Stimulated activated CD4-positive, alpha-beta T cell treated with anti-CD3 and anti-CD28 coated beads, TNF-alpha, amount 100 ng/mL, for 4 hours (primary cell): ENCODE measurements at places on chromosomes 2 and 18.

GRCh38 chr2:207772081-207772843 is 2.6 kb upstream of the FZD5 start:
- DNase-seq: peak; percentile 20

GRCh38 chr18:51072586-51073313 is 42.7 kb downstream of the SMAD4 start:
- DNase-seq: no peak

GRCh38 chr2:162676515-162676914 is 162.1 kb downstream of the KCNH7 start:
- DNase-seq: no peak

- DNase-seq: no peak
These were observed 39.0 kb downstream of the ARL5A start for GRCh38 chr2:151789055-151789834.

DNA sequence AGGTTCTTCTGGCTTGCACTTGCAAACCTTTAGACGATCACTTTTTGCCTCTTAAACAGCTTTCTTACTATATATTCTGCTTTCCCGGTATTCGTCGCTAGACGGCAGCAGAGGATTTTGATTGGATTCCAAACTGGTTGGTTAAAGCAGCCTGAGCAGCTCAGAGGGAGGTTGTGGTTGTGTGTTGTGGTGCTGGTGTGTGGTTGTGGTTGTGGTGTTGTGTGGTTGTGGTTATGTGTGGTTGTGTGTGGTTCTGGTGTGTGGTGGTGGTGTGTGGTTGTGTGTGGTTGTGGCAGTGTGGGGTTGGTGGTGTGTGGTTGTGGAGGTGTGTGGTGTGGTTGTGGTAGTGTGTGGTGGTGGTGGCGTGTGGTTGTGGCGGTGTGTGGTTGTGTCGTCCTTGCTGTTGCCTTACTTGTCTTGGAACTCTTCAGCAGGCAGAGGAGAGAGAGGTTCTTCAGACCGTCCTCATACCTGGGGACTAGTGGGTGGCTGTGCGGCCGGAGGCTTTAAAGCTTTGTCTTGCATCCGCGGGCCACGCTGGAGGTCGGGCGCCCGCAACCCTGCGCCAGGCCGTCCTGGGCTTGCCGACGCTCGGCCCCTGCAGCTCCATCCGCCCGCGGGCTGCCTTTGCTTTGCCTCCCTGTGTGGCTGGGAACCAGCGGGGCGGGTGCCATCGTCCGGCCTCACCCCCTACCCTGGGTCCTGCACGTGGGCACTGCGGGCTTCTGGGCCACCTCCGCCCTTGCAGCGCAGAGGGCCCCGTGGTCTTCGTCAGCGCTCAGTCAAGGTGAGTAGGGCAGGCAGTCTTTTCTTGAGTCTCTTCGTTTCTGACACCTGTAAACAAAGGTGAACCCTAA is 190.8 kb downstream of the ARHGAP28 start:
- no peak for DNase-seq

GRCh38 chr2:164920430-164920829 is 34.9 kb downstream of the SLC38A11 start:
- DNase-seq: no peak

- no peak for DNase-seq
These were observed 48.1 kb downstream of the MYOM1 start for GRCh38 chr18:3171631-3172030.

DNA sequence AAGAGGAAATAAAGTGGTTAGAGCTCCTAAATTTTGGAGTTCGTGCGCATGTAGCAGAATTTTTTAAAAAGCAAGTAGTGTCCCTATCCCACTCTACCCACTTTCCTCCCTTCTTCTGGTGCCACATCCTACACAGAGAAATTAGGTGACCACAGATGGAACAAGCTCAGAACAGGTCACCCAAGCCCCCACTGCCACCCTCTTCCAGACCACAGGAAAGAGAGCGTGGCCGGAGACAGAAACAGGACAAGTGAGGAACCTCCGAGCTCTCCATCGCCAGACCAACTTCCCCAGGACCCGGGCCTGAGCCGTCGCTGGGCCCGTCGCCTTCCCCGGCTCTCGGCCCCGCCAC is 433 bp downstream of the NPC1 start:
- no peak for DNase-seq

- no peak for DNase-seq
These were observed 1.8 kb downstream of the DTNB start for GRCh38 chr2:25671622-25672021.

GRCh38 chr2:126672980-126673605 is 17.1 kb downstream of the GYPC start:
- DNase-seq: no peak

DNA sequence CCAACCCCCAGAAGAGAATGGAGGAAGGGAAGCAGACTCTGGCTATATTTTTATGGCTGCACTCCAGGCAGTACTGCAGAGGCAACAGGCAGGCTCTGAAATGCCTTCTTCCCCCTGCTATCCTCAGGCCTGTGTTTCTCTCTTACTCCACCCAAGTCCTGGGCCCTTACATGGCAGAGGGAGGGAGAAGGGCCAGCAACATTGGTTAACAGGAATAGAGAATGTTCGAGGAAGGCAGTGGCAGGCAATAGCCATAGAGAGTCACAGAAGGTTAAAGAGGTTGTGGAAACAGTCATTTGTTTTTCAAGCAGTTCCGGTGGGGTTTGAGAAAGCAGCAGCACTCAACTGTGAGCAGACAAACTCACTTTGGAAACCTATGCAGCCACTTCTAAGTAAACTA is 15.1 kb upstream of the DARS1 start:
- no peak for DNase-seq

DNA sequence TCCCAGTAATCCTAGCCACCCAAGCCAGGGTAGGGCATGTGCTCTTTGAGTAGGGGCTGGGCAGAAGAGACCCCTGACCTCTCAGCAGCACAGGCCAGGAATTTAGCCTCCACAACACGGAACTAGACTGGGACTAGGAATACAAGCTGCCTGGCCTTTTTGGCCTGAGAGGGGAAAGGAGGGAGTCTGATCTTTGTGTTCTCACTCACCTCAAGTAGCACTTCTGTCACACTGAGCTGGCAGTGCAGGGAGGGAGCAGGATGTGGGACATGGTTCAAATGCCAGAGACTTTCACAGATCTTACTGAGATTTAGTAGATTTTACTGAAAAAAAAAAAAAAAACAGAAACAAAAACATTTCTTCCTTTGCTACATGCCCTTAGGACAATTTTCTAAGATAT is 395.2 kb downstream of the CMPK2 start:
- no peak for DNase-seq

DNA sequence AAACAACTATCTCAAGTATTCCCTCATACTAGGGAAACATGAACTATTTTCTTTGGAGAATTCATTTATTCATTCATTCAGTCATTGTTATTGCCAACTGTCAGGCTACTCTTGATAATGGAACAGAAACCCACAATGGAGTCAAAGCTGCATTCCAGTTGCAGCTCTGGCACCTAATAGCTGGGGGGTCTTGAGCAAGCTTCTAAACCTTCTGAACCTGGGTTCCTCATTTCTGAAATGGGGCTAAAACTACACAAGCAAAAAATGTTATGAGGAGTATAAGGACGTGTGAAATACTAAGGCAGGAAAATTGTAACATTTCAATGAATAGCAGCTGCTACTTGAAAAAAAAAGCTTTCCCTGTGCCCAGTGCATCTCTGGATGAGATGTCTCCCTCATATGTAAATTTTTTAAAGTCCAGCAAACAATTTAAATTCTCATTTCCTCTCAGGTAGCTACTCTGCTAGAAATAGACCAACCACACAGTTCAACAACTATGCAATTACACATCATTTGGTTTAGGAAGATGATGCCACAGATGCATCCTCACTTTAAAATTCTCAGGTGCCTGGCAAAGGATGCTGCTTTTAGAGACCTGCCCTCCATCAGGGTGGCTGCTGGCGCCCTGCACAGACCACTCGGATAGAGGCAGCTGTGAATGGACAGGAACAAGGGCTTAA is 38.5 kb downstream of the SPRED2 start:
- no peak for DNase-seq

DNA sequence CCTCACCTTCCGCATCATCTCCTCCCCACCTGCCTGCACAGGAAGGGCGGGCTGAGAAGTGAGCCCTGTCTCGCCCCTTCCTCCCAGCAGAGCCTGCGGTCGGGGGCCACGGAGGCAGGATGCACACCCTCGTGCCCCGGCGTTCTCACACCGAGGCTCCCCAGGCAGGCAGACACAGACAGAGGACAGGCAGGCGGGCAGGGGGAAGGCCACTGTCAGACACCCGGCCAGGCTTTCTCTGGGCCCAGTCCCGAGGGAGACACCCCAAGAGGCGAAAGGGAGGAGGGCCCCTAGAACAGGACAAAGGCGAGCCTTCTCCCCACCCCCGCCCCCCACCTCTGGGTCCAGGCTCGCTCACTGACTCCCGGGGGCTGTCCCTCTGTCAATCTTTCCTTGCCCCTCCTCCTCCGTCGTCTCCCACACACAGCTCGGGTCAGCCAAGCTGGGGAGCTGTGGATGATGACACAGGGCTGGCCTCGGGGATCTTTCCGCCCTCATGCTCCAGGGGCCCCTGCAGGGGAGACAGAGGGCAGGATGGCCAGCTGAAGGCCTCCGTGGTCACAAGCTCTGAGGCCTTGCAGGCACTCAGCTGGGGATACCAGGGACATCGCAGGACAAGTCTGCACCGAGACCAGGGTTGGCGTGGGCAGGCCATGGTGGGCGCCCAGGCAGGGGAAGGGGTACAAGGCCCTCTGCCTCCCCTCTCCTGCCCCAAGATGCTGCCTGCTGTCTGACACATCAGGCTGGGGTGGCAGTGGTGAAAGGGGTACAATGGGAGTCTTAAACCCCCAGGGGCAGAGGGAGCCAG is 24.9 kb downstream of the BIN1 start:
- DNase-seq: peak; percentile 45

DNA sequence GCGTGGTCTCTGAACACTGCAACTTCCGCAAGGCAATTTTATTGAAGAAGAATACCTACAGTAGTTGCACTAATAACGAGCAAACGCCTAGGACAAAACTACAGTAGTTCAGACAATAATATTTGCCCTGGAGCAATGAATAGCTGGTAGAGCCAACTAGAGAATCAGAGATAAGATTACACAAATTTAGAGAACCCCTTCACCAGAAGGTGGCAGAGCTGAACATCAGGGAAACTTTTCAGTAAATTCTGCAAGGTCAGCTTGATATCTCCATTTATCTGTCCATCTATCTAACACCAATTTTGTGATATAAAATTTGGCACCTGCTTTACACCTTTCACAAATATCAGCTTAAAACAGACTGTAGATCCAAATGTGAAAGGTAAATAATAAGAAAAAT is 43.8 kb downstream of the CDH19 start:
- no peak for DNase-seq

DNA sequence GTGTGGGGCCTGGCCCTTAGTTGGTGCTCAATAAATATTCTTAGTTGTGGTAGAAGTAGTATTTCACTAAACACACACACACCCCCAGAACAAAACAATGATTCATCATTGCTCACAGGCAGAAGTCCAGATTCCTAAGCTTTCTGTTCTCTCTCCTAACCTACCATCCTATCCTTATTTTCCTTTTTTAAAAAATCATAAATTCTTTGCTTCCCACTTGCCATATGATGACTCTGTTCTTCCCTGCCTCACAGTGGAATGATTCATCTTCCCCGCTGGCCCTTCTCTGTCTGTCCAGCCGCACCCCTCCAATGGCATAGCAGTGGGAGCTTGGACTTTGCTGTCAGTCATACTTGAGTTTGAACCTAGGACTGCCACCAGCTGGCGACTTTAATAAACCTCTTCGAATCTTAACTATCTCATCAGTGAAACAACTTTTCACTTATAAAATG is 5.2 kb downstream of the EML6 start:
- no peak for DNase-seq

GRCh38 chr18:44626236-44626635 is 54.5 kb upstream of the SETBP1 start:
- DNase-seq: no peak

DNA sequence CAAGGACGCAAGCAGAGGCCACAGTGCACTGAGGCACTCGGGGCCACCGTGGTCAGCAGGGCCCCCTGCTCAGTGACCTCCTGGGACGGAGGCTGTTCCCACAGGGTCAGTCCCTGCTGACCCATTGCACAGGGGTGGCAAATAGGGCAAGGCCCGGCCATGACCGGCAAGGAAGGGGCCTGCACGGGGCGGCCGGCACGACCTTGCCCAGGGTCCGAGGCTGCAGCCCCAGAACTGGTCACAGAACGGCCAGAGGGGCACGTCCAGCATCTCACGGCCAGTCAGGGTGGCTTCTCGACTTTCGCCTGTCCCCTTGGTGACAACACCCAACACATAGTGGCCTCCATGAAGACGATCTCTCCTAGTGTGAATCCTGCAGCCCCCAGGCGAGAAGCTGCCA is 27.6 kb upstream of the OTOS start:
- DNase-seq: no peak

DNA sequence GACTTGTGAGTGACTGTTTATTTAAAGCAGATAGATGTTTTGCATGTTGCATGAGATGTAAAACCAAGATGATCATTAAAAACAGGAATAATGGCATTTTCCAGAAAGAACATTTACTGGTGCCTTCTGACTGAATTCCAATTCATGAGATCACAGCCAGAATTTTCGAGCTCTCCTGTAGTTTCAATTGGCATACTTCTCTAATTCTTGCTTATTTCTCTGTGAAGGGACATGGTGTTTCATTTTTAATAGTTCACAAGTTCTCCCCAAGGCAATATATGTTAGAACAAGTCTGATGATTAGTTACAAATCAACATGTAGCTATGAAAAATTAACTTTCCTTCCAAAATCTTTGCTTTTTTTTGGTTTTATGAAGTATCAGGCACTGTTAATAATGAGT is 105.7 kb downstream of the PDE1A start:
- no peak for DNase-seq

- DNase-seq: no peak
These were observed 37.0 kb upstream of the ATP5MC3 start for GRCh38 chr2:175218551-175218950.

- no peak for DNase-seq
These were observed 68.7 kb downstream of the MTHFD2 start for GRCh38 chr2:74267068-74267467.

DNA sequence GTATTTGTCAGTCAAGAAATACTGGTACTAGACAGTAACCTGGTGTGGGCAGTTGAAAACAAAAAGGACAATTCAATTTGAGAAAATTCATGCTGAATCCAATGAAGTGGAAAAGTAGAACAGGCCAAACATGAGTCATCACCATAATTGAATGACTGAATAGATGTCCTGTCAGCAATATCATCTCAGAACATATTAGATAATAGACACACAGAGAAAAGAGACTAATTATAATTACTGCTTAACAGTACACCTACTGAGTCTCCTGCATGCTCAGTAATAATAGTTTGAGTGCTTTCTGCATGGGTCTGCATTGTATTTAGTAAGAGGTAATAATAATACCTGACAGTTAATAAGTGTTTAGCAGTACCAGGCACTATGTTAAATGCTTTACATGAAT is 138.6 kb upstream of the ZC3H15 start:
- no peak for DNase-seq

DNA sequence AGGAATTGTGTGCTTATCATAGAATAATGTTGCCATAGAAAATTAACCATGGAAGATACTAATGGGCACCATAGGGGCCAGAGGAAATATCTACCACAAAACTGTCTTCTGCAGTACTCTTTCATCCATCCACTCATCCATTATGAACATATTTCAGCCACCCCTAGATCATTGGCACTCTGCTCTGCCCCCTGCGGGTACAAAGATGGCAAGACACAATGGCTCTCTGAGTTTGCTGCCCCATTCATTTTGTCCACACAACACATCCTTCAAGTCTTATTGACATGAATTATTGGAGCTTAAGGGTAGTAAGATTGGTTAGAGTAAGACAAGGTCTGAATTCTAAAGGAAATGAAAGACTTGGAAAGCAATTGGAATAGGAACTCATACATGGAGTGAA is 1224.7 kb upstream of the CELF4 start:
- no peak for DNase-seq

GRCh38 chr2:175976391-175977157 is 25.5 kb downstream of the LNPK start:
- DNase-seq: no peak
